Activated CD8-positive, alpha-beta memory T cell treated with anti-CD3 and anti-CD28 coated beads, Interleukin-2, amount 10 ng/mL, durations not matched to agents 7 days and 5 days (primary cell): ENCODE measurements at places on chromosomes 12 and 14.

GRCh38 chr12:118397708-118398440 lies 21.5 kb downstream of the SUDS3 start:
- no peak for DNase-seq

GRCh38 chr14:22485649-22486048 lies 103.4 kb downstream of the DAD1 start:
- no peak for DNase-seq

DNA sequence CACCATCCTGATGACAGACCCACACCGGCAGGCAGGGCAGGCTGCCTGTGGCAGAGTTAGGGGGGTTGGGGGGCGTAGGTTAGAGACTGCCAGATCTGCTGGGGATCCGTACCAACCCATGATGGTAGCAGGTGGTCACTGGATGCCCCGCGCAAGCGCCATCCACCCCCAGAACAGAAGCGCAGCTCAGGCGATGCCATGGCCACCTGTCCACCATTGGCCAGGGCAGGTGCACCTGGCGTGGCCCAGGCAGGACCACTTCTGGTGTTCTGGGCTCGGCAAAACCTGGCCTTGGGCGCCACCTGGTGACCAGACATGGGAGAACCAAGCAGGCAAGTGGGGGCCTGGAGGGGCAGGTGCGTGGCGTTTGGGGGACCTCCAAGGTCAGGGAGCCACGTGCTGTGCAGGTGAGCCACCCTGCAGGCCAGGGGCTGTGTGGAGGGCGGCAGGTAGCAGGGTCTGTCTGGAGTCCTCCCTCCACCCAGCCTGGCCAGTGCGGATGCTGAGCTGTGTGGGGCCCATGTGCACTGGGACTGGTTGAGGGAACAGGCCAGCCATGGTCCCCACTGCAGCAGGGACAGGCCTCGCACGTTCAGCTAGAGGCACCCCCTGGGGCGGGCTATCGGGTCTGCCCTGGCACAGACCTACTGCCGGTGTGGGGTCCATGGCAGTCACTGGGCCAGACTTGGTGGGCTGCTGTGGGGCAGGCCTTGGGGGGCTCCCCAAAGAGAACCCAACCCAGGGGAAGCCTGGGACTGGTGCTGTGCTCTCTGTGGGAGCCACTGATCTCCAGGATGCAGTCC lies 15.6 kb downstream of the BAG5 start:
- peak; percentile 79 for DNase-seq

GRCh38 chr12:5927732-5928516 lies 17.1 kb downstream of the ANO2 start:
- DNase-seq = no peak

DNA sequence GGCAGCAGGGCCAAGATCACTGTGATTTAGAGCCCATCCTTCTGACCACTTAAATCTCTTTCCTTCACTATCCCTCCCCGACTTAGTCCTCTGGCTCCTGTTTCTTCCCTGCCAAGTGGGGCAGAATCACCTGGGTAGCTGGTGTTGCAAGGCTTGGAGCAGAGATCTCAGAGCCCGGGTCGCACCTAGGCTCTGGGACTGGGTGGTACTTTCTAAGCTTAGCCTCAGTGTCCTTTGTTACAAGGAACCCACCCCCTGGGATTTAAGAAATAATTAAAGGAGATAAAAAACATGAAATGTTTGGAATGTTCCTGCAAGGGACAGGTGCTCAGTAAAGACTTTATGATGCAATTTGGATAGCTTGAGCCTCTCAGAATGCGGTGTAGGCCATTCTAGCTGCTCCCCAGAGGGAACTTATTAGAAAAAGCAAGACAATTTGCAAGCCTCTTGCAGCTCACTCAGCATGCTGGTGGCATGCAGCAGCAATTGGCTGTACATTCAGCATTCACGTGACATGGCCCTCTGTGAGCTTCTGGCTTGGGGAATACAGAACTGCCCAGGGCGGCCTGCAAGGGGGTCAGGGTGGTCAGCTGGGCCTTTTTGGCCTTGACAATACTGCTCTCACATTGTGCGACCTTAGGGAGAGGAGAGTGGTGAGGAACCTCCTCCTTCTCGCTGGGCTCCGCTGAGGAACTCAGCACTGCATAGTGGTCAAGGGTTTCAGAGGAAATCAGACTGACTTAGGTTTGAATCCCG lies 16.8 kb downstream of the C14orf132 start:
- DNase-seq = no peak

- DNase-seq = no peak
Measured at GRCh38 chr12:98449584-98449983, 65.8 kb upstream of the TMPO start.

- DNase-seq = no peak
Measured at GRCh38 chr14:74326369-74327152, 21.7 kb upstream of the VRTN start.

GRCh38 chr12:122402264-122402663 lies 20.2 kb downstream of the CLIP1 start:
- no peak for DNase-seq

GRCh38 chr14:31819281-31819680 lies 257.8 kb upstream of the ARHGAP5 start:
- DNase-seq = no peak

DNA sequence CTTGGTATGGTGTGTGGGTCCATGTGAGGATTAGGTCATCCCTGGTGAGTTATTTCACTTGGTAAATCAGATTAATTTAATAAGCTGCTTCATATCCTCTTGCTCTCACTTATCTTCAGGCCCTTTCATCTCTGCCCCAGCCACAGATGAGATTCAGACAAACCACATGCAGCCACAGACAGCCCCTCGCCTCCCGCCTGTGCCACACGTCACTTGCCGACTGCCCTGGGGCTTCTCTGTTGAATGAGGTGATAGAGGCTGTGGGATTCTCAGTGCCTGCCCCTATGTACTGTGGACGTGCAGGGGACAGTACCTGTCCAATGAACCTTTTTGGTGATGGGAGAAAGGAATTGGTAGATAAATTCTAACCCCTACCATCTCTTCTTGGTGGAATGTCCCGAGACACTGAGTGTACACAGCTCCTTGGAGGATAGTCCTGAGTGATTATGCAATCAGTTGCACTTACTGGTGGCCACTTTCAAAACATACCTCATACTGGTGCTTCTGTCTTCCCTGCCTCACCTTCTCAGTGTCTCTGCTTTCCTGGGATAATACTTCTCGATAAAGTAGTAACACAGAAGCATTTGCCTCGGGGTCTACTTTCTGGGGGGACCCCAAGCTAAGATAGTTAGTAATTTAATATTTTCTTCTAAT lies 248.7 kb downstream of the TTC6 start:
- DNase-seq = no peak

GRCh38 chr12:130562716-130563115 lies 153.4 kb downstream of the RIMBP2 start:
- DNase-seq = no peak

GRCh38 chr14:85459361-85460000 lies 70.5 kb upstream of the FLRT2 start:
- DNase-seq = no peak

DNA sequence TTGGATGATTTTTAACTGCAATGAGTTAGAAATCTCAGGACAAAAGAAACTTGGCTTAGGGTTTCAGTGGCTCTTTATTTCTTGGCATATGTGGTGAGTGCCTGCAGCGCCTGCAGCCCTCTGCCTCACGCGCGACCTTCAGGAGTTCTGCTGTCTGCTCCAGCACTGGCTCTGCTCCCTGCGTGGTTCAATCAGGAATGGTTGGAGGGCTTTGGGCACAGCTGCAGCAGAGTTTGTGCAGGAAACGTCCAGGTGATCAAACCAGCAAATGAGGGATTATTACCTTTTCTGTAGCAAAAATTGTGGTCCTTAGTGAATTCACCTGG lies 19.8 kb downstream of the PPM1H start:
- no peak for DNase-seq

DNA sequence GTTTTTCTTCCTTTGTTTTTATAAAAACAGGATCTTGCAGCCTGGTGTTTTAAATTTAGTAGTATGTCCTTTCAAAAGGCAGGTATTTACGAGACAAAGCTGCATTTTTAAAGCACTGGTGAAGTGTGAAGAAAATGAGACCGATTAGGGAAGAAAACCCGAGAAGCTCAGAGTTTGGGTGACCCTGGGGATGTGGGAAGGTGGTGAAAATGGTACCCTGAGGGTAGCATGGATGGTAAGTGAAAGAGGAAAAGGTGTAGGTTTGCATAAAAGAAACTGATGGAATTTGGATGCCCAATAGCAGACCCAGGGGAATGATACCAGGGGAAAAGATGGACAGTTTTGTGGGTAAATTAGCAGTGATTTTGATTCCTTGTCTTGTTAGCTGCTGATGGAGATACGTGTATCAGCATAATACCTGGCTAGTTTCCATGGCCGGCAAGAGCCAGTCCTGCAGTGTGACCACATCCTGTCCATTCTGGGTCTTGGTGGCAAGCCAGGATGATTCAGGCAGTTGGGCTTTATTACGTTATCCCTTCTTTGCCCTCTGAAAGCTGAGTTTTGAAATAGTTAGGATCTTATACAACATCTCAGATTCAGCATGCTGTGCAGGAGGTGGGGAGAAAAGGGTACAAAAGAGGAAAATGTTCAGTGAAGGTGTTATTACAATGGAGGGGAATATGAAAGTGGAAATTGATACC lies 8.9 kb downstream of the BICD1 start:
- no peak for DNase-seq

- DNase-seq = no peak
Measured at GRCh38 chr12:89999699-90000505, 291.3 kb upstream of the ATP2B1 start.

DNA sequence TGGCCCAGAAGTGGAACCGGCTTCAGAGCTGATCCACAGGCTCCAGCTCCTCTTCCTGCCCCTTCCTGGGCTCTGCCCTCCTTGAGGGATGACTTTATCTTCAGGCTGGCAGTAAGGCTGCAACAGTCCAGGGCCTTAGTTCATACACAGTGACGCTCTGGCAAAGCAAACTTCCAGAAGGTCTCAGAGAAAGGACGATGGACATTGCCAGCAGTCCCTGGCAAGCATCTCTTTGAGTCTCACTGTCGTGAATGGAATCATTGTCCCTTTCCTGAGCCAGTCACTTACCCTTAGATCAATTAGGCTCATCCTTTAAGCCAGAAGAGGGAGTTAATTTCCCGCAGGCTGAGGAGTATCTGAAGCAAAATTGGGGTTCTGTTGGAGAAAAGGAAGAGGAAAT lies 8.6 kb downstream of the AK7 start:
- no peak for DNase-seq

GRCh38 chr12:50275556-50275955 lies 7.8 kb downstream of the LIMA1 start:
- no peak for DNase-seq

DNA sequence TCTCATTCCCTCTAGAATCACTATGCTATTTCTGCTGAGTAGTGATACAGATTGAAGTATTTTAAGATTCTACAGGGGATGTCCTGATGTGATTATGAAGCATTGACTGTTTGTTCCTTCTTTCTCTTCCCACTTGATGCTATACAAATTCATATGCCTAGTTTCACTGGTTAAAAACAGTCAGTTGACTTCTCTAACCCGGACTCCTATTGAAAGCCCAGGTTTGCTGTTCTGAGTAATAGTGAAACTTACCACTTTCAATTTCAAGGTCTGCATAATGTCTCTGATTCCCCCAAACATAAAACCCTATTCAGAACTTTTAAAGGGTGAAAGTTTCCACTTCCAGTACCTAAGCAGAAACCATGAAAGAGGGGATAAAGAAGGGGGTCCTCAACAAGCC lies 117.7 kb upstream of the RPL10L start:
- no peak for DNase-seq

- no peak for DNase-seq
Measured at GRCh38 chr12:93197067-93197593, 180.6 kb upstream of the NUDT4 start.

DNA sequence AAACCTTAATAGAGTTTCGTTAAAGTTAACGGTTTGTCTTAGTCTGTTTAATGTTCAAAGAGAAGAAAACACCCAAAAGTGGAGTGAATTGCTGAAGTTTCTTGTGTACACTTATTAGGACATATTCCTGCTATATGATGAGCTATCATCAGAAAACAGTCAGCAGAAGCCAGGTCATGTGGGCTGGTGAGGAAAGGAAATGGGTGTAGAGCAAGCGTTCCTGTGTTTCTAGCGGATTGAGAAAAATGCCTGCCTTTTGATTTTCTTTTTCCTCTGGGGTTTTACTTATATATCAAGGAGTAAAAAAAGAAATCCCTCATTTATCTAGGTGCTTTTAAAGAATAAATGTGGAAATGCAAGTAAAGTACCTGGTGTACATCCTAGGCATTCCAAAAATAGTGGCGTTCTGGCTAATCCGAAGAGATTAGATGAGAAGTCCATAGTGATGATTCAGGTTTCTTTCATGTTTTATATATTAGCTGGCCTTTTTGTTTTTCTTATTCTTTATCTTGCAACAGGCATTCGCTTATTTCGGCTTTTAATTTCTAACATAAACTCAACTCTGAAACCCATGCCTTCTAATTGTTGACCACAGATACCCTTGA lies 50.7 kb downstream of the FLRT2 start:
- no peak for DNase-seq

DNA sequence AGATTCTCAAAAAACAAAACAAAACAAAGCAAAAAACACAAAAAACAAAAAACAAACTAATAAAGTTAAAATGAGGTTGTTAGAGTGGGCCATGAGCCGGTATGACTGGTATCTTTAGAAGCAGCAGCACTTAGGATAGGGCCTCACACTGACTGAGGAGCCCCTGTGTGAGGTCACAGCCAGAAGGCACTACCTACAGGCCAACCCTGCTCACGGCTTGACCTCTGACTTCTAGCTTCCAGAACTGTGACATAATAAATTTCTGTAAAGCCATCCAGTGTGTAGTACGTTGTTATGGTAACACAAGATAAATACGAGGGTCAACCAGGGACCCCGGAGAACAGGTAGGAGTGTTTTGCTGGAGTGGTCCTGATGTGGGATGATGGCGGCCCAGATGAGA lies 629.6 kb downstream of the VRK1 start:
- no peak for DNase-seq

- DNase-seq = no peak
Measured at GRCh38 chr12:55745361-55746173, 2.6 kb downstream of the GDF11 start.

- DNase-seq = no peak
Measured at GRCh38 chr12:89210277-89210676, 142.0 kb downstream of the DUSP6 start.

- no peak for DNase-seq
Measured at GRCh38 chr14:100656996-100657395, 69.7 kb upstream of the DLK1 start.

- DNase-seq = no peak
Measured at GRCh38 chr14:95320955-95321600, 1.4 kb upstream of the CLMN start.

- no peak for DNase-seq
Measured at GRCh38 chr14:68968051-68968450, 11.1 kb downstream of the ACTN1 start.

DNA sequence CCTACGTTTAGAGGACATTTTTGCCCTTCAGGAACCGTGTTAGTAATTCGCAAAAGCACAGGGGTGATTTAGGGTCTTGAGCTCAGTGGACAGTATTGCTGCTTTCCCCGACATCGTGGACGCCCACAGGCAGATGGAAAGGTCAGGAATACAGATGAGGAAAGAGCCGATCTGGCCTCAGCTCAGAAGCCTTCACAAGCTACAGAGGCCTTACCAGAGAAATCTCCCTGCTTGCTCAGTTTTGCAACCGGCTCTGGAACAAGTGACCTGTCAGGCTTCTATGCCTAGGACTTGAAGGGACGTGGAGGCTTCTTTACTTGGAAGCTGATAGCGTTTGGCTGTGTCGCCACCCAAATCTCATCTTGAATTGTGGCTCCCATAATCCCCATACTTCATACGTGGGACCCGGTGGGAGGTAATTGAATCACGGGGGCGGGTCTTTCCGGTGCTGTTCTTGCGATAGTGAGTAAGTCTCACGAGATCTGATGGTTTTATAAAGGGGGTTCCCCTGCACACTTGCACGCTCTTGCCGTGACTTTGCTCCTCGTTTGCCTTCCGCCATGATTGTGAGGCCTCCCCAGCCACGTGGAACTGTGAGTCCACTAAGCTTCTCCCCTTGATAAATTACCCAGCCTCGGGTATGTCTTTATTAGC lies 332.5 kb downstream of the MED13L start:
- no peak for DNase-seq
